ENCODE measurements at places on chromosomes 4 and X. TPM values are rescaled to one million over a fixed set of nuclear protein-coding genes. Genes with fewer than 3 reads are reported as not detected.

The SHISA3 gene
- total RNA-seq, result 0.46 TPM

The PLK4 gene
- total RNA-seq, result 0.75 TPM

The NOCT gene
- 7.3 TPM for total RNA-seq

The FAM114A1 gene
- total RNA-seq, result 26.1 TPM

The PDLIM3 gene
- 265 TPM for total RNA-seq

The XAGE1A gene
- not detected for total RNA-seq

The CTAG1A gene
- total RNA-seq, result not detected

The TMEM35A gene
- total RNA-seq, result 0.11 TPM

The NEUROG2 gene
- not detected for total RNA-seq

DNA sequence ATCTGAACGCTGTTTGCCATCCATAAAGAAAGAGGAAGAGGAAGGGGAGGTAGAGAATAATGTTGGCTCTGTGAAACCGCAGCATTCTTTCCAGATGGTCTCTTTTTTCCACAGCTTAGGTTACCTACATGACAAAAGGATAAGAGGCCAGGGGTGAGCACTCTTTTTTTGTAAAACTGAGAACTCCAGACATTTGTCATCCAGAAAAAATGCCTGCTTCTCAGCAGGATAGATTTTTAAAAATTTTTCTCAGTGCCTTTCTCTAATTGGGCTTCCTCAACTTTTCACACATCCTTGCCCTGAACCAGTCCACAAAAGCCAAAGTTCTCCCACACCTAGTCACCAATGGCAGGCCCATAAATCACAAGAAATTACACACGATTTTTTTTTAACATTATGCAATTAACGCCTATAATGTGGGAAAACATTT lies 158.1 kb upstream of the TENM3 start:
- DNase-seq, result no peak

- DNase-seq, result no peak
These were observed 88.8 kb downstream of the DGKK start for GRCh38 chrX:50381729-50382415.

GRCh38 chr4:121741751-121742150 lies 23.2 kb downstream of the SMIM43 start:
- no peak for DNase-seq

- no peak for DNase-seq
These were observed 54.2 kb downstream of the C4orf50 start for GRCh38 chr4:5964030-5964429.

DNA sequence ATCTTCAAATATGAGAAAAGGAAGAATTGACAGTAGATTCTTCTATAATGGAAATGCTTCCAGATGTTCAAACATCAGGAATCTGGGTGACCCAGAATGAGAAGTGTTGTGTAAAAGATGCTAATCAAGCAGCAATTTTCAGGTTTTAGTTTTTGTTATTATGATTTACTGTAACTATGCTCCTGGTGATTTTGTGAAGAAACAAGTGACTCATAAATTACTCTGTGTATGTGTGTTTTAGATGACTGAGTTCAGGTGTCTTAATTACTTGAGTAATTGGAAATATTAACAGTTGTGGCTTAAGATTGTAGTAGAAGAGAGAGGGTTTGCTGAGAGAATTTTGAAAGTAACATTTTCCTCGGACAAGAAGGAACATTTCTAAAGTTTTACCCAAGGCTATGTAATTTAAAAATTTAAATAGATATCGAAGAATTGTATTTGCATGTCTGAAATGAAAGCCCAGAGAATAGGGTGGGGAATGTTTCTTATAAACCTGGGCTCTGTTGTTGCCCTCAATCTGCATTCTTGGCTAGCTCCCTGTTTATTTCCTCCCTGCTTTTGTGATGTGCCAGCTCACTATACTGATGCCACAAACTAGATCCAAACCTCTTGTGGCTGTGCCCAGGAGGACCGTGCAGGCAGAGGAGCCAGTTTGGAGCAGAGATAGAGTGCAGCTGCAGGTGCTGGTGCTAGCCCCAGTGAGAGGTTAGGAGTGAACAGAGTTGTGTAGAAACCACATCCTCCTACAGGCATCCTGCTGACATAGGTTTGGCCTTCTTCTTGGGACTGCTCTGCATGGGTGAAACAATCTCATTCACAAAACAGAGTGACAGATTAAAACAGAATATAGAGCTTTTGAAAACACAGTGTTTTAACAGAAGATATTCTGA lies 25.4 kb upstream of the TNIP3 start:
- DNase-seq, result no peak

GRCh38 chr4:184731056-184731455 lies 2.8 kb downstream of the CENPU start:
- DNase-seq, result no peak

DNA sequence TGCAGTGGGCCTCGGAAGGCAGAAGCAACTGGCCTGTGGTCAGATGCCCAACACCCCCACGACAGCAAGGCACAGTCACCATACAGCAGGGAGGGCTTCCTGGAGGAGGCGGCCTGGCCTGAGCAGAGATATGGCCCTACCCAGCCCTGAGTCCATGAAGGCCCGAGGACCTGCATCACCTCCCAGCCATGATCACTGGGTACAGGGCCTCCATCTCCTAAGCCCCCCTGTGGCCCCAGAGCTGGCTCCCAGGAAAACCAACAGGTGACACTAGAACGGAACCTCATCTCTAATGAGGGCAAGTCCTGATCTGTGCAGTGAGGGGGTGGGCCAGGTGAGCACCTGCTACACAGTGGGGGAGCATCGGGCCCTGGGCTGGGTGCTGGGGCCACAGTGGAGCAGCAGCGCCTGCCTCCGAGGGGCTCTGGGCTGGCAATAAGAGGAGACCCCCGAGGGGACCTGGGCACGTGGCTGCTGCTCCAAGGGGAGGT lies 26.2 kb upstream of the MXD4 start:
- DNase-seq, result no peak

DNA sequence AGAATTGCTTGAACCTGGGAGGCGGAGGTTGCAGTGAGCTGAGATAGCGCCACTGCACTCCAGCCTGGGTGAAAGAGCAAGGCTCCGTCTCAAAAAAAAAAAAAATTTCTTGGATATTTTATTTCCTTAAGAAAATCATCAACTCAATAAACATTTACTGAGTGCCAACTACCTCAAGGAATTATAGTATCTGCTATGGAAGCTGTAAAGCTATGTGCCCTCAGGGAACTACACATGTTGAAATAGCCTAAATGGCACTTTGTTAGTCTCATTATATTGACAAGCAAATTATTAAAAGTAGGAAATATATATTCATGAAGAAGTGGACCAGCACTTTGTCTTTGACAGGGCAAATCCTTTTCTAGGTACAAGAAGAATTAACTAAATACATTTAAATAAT lies 40.8 kb downstream of the ELOVL6 start:
- DNase-seq, result no peak

DNA sequence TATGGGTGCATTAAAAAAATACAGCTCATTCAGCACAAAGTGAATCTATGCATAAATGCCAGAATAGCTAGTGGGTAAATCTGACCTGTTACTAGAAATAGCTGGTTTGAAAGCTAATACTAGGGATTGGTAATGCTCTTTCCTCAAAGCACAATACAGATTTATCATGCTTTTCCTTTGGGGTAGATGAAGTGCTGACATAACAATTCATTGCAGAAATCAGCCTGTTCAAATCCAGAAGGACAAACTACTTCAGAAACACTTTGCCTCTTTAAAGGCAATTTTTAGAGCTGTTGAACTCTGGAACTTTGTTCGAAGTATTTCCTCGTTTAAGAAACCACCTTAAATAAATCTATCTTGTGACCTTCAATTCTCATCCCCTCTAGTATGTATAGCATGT lies 957.9 kb downstream of the ARAP2 start:
- DNase-seq, result no peak

DNA sequence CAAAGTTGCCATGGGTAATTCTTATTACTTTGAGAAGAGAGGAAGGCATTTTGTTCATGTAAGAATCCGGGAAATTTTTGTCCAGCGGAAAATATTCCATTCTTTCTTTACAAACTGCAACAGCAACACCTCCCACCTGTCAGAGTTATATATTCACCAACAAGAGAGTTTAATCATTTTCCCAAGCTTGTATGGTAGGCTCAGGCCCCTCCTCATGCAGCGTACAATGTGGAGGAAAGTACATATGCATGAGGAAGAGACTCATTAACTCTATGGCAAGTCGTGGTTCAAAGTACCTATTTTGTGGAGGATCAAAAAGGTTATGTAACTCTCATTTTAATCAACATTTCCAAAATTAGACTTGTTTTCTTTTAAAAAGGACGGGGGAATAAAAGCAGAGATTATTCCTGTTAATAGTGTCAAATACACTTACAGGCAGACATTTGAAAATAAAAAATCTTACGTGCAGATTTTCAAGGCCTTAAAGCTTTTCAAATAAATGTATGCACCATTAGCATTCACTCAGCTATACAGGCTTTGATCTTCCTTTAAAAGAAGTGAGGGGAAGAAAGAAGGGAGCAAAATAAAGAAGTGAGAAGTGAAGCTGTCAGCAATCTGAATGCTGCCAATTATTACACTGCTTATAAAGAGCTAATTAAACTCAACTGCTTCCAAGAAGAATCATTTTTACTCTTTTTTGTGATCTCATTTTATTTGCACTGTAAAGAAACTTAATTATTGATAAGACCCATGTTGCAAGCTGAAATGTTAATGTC lies 204.8 kb downstream of the FAT4 start:
- no peak for DNase-seq

DNA sequence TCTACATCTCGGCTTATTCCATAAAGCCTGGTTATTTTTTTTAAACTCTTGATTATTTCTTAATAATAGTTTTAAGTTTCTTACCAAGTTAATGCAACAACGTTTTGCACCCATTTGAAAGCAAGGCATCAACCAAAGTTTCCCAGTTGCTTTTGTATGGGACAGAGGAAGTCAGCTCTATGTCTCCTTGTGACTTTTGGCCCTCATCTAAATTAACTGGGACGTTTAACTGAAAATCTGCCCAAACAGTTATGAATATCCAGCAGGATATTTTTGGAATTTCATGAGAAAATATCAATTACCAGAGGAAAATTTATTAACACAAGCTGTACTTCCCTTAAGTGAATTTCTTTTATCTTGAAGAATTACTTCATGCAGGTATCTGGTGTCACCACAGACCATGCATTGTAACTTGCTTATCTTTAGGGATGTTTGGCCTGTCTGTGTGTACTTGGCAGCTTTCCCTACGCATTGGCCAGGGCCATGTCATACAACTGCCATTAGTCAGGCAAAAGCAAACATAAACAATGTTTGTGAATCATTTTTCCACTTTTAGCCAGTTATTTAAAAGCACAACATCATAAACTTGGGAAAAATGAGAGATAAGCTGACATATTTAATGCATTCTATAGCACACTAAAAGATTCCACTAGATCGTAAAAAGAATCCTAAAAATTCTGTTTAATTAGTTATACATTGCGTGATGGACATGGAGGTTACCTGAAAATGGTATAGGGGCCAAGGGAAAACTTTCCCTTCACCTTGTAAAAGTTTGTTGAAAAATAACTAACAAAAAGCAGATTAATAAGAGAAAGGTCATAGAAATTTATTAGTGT lies 101.4 kb upstream of the PDE5A start:
- no peak for DNase-seq

- no peak for DNase-seq
These were observed 19.6 kb upstream of the TCEAL4 start for GRCh38 chrX:103565752-103566151.

- peak; percentile 74 for DNase-seq
These were observed 96.7 kb downstream of the ITM2A start for GRCh38 chrX:79270401-79270800.

GRCh38 chr4:79877511-79877910 lies 195.5 kb downstream of the ANTXR2 start:
- DNase-seq, result no peak

- no peak for DNase-seq
These were observed 105.8 kb upstream of the NWD2 start for GRCh38 chr4:37138789-37139188.
